CD4-positive, alpha-beta T cell treated with Interleukin-15 for 4 hours (primary cell): ENCODE measurements at places on chromosomes 6 and 20.
A peak's percentile ranks its signal among the peaks of the same experiment; 100 is the strongest.

- no peak for DNase-seq
Measured at GRCh38 chr6:39634646-39635341, 90.4 kb downstream of the KIF6 start.

- no peak for DNase-seq
Measured at GRCh38 chr20:15799871-15800270, 773.4 kb downstream of the KIF16B start.

GRCh38 chr6:127212376-127212775 lies 54.3 kb upstream of the RNF146 start:
- no peak for DNase-seq

- DNase-seq = no peak
Measured at GRCh38 chr6:108771421-108771820, 76.8 kb upstream of the ARMC2 start.

- DNase-seq = no peak
Measured at GRCh38 chr6:4413073-4413472, 277.7 kb upstream of the ECI2 start.

GRCh38 chr20:23143986-23144690 lies 58.0 kb upstream of the CD93 start:
- DNase-seq = no peak

- DNase-seq = no peak
Measured at GRCh38 chr6:107466062-107466461, 6.7 kb upstream of the PDSS2 start.

GRCh38 chr20:38543014-38543906 lies 37.7 kb upstream of the ADIG start:
- DNase-seq = no peak

- no peak for DNase-seq
Measured at GRCh38 chr6:29953686-29954085, 11.4 kb downstream of the HLA-A start.

DNA sequence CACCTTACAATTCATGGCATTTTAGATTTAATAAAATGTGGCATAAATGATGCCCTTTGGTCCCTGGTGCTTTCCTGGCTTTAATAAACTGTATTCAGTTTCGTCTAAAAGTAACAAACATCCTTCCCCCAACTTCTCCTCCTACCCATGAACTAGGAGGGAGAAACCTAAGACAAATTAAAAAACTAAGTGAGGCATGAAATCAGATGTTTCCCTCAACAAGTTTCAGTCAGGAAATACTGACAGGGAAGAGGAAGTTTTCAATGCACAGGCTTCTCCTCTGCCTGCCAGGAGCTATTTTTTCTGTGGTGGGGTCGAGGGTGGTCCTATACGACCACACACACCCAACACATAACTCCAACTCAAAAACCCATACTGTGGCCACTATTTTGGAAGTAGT lies 10.0 kb downstream of the HBS1L start:
- DNase-seq = no peak

GRCh38 chr6:6407071-6407741 lies 86.7 kb upstream of the F13A1 start:
- no peak for DNase-seq

DNA sequence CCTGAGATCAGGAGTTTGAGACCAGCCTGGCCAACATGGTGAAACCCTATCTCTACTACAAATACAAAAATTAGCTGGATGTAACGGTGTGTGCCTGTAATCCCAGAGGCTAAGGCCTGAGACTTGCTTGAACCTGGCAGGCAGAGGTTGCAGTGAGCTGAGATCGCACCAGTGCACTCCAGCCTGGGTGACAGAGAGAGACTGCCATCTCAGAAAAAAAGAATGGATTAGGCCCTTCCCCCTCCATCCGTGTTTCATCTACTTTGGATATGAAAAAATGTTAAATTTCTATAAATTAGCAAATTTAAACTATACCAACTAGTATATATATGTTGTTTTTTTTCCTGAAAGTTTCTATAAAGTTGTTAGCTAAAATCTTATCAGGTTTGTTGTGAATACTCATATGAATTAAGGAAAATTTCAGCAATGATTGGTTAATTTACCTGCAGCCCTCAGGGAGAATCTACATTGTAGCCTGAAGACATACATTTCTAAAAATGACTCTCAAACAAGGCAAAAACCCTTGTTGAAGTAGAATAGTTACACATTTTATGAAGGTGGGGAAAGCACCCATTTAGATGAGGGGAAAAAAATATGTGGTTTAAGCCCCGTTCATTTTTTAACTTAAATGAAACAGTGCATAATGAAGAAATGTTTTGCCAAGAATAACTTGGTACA lies 120.9 kb downstream of the TIAM2 start:
- DNase-seq = no peak

- DNase-seq = no peak
Measured at GRCh38 chr6:124869416-124869815, 92.8 kb upstream of the RNF217 start.

DNA sequence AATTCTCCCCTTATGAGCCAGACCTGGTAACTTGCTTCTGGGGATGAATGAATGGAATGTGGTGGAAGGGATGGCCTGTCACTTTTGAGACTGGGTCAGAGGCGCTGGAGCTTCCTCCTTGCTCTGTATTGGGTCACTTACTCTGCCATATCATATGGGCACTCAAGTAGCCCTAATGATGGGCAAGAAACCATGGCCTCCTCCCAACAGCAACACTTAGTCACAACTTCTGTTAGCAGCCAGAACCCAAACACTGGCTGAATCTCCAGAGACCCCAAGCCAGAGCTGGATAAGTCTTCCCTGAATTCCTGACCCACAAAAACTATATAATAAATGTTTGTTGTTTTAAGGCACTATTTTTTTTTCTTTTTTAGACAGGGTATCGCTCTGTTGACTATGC lies 5.5 kb downstream of the E2F1 start:
- DNase-seq = no peak

GRCh38 chr20:60812561-60812960 lies 439.5 kb upstream of the CDH4 start:
- no peak for DNase-seq

DNA sequence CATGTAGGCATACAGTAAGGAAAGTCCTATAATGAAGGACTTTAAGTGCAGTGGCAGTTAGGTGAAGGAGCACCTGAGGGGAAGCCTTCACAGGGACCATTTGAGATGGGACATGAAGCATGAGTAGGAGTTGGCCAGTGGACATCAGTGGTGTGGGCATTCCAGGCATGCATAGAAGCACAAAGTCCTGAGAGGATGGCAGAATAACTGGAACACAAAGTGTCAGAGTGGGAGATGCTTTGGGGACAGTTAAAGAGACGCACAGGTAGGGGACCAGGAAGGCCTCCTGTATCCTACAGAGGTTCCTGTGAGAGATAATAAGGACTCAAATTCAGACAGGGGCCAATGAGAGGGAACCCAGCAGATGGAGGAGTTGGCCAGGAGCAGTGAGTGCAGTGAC lies 26.4 kb upstream of the EFHC1 start:
- DNase-seq = no peak

DNA sequence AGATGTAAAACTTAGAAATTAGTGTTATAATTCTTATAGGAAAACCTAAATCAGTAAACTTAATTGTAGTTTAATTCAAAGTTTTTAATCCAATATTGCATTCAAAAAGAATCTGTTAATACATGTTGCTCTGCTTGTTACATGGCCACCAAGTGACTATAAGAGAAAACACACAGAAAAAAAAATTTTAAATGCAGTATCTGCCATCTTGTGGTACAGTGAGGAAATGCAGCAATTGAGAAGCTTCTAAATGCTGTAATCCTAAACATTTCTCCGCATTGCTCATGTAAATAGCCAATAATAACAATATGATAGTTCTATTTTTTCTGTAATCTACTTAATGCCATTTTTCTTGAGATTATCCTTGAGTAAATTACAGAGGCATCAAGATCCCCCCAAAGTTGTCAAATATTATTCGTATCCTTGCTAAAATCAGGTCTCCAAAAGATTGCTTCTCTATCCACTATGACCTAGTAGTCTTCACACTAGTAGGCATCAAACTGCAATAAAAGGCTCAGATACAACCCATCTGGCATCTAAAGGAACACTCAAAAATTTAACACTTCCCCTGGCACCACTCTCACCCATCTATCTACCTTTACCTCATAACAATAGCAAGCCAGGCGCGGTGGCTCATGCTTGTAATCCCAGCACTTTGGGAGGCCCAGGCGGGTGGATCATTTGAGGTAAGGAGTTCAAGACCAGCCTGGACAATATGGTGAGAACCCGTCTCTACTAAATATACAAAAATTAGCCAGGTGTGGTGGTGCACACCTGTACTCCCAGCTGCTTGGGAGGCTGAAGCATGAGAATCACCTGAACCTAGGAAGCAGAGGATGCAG lies 34.6 kb downstream of the HDAC2 start:
- DNase-seq = peak; percentile 46

- DNase-seq = no peak
Measured at GRCh38 chr6:80210618-80211017, 104.1 kb downstream of the BCKDHB start.

DNA sequence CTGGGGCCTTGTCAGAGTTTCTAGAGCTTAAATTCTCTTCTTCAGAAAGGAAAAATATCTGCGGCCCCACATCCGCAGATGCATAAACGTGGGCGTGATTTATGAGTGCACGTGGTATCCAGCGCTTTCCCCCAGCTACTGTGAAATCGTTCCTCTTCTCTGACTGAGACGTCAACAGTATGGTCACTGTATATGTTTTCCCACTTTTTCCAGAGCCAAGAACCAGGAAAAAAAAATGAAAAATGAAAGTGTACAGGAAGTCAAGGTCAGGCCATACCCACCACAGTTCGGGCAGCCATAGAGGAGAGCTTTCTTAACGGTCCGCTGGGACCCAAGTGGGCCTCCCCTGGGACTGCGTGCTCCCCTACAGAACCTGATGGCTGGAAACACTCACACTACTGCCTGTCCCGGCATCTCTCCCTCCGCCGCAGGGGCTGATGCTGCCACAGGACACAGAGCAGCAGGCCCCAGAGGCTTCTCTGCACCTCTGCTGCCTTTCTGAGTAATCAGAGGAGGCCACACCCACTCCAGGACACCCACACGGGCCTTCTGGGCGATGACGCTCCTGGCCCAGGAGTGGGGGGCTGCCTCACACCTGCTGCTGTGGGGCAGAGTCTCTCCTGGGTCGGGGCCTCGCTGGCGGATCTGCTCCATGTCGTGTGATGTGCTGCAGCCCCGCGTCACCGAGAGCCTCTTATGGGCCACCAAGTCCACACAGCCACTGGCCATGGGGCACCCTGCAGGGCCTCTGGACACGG lies 16.4 kb upstream of the STX16 start:
- DNase-seq = no peak

GRCh38 chr6:75933387-75933975 lies 139.0 kb downstream of the IMPG1 start:
- DNase-seq = no peak

DNA sequence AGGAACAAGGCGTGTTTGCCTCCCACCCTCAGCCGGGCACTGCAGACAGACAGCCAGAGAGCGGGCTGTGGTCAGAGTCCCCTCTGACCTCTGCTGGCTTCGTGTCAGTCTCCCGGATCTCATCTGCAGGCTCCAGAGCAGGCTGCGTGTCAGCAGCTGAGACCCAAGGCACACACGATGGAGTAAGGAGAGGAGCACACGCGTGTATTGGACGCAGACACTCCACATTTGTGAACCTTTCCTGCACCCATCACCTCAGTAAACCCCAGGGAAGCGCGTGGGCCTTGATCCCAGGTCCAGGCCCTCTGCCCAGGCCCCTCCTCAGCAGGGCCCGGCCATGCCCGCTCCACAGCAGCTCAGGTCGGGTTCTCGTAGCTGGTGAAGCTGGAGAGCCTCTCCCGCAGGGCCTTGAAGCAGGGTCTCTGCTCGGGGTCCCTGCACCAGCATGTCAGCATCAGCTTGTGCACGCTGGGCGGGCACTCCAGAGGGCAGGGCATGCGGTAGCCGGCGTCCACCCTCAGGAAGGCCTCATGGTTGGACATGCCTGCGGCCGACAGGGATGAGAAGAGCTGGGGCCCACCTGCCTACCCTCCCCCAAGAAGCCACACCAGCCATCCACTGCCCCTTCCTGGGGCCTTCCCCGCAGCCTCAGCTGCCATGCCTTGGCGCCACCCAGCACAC lies 7.9 kb downstream of the PTK6 start:
- DNase-seq = no peak

DNA sequence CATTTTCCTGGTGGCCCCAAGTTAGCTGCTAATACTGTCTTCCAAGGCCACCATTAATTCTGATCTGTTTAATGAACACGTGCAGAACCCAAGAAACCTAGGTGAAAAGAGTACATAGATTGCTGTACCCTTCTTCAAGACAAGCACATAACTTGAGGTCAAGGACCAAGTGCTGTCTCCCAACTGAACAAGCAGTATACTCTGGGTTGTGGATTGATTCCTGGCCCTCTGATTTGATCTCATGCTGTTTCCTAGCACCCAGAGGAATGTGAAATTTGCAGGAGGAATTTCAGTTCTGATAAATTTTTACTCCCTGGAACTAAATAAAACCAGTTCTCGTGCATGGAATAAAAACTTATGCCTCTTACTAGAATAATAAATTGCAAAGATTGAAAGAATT lies 75.6 kb downstream of the MTFR2 start:
- DNase-seq = no peak

DNA sequence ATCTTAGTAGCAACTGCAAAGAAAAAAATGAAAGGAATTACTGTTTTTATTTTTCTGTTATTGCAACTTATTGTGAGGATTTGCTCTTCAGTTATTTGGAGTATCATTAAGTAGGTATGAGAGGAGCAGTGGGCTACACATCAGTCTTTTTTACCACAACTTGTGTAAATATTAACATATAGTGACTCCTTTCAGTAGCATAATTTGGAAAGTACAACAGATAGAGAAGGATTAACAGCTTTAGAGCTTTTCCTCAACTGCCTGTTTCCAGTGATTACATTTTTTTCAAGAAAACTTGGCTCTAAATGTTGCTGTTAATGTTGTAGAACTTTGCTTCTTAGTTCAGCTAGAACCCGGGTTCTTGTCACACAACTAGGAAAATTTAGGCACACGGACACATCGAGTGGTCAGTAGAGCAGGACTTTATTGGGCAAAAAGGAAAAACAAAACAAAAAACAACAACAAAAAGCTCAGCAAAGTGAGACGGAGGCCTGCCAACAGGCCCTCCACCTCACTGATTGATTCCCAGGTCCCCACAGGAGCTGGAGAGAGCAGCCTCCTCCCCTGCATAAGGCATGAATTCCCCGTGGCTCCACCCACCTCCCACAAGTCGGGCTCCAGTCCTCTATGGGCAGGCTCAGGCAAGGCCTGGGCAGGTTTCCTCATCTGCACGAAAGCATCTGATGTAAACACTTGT lies 75.1 kb downstream of the ADGRG6 start:
- DNase-seq = no peak

DNA sequence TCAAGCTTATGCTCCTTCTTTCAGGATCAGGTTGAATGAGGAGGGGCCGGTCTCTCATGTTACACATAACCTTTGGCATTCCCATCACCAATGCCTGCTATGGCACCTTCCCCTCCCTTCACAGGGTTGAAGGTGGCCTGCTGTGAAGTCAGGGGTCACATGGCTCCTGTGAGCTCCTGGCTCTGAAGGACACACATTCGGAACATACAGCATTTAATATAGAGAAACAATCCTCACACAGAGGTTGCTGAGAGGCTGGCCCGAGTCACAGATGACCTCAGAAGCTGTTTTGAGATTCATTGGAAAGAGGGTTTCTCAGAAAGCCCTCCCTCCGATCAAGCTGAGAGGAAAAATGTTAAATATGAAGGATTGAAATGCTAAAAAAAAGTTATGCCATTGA lies 82.1 kb downstream of the PSMG4 start:
- DNase-seq = no peak
